ENCODE measurements at places on chromosomes 2 and 18.

GRCh38 chr18:8754995-8755960, 49.9 kb downstream of the MTCL1 start:
- peak; percentile 13 for DNase-seq

DNA sequence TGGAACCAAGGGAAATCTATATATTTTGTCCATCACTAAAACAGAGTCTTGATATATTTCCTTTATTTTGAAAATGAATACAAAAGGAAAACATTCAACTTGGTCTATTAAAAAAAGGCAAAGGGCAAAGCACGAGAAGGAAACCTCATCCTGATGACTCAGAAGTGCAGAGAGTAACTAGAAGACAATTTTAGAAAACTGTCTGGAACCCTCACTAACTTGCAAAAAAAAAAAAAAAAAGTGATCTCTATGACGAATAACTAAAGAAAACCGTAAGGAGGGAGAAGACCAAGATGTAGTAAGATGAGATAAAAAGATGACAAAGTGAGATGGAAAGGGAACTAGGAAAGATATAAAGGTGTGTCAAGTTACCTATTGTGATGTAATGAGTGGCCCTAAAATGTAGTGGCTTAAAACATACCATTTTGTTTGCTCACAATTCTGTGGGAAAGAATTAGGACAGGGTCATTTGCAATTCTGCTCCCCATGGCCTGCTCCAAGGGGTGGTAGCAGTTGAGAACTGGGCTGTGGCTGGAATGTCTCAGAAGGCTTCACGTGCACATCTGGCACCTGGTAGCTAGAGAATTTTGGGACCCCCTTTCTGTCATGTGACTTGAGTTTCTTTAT, 303.0 kb downstream of the DYSF start:
- no peak for DNase-seq

GRCh38 chr2:226671141-226671676, 128.4 kb downstream of the IRS1 start:
- no peak for DNase-seq

DNA sequence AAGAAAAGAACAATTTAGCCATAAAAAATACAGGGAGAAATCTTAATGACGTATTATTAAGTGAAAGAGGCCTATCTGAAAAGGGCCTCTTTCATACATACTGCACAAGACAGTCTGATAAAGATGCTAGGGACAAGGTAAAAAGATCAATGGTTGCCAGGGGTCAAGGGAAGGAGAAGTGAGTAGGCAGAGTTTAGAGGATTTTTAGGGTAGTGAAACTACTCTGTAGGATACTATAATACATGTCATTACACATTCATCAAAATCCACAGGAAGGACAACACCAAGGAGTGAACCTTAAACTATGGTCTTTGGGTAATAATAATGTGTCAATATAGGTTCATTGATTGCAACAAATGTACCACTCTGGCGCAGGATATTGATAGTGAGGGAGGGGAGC, 289.3 kb downstream of the FSIP2 start:
- DNase-seq: no peak

- DNase-seq: no peak
Measured at GRCh38 chr18:50492097-50492496, 67.8 kb upstream of the MAPK4 start.

GRCh38 chr2:239753401-239753837, 271.7 kb downstream of the NDUFA10 start:
- DNase-seq: no peak

DNA sequence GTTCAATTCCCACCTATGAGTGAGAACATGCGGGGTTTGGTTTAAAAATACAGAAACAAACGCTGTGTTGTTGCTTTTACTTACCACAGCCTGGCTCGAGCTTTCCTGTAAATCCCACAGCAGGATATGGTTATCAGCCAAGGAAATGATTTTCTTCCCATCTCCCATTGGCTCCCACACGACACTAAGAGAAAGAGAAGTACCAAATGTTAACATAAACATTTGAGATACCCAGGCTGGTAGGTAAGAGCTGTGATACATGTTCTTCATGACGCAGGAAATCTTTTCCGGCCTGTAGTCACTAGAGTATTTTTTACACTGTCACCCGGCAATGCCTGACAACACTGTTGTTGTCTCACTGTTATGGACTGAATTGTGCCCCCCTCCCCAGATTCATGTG, 163.6 kb downstream of the EIPR1 start:
- no peak for DNase-seq

DNA sequence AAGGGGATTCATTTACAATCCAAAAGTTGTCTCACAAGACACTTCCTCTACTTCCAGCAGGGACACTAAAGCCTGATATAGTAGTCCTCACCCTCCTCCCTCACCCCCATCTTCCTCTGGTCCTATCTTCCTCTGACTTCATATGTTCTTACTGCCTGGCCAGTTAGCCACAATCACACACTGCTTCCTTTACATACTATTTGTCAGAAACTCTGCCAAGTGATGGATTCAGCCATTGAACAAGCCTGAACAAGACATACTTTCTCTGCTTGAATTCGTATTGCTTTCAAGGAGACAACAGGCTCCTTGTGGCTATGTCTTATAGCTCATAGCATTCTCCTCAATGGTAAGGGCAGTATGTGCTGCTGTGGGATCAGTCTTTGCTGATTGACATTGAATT, 672.2 kb downstream of the BCL11A start:
- DNase-seq: no peak
